ENCODE measurements at places on chromosomes 16 and 17. TPM values are rescaled to one million over a fixed set of nuclear protein-coding genes. Genes with fewer than 3 reads are reported as not detected.

DNA sequence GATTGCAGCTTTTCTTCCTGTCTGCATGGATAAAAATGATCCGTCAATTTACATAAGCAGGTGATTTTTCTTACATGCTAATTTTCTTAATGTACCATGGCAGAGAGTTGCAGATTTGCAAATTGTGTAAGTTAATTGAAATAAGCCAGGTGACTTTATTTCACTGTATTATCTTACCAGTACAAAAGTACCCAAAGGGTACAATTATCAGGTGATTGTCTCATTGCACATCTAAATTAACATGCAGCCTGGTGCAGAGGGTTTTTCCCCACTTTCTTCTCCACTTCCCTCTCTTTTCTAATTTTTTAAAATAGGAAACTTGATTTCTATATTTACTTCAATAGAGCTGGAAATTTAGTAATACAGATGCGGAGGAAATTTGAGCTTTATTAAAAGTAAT, 11.2 kb downstream of the NLK start:
- no peak overlapping the region for H3K27ac ChIP-seq
- H3K27me3 ChIP-seq: no peaks in the 10 kb centered on the region
- H3K4me1 ChIP-seq: no peaks in the 10 kb centered on the region

- no peak overlapping the region for H3K4me3 ChIP-seq
- H3K27ac ChIP-seq: no peak overlapping the region
- no peak for DNase-seq
- no peaks in the 10 kb centered on the region for H3K36me3 ChIP-seq
- no peaks in the 10 kb centered on the region for H3K4me1 ChIP-seq
Measured at GRCh38 chr16:17058471-17058870, 412.3 kb downstream of the XYLT1 start.

- no peak within 1 kb of the TSS for H3K4me3 ChIP-seq
- H3K36me3 ChIP-seq: no peaks in the 10 kb centered on the region
- peaks cover 5% of the 10 kb centered on the region for H3K4me1 ChIP-seq
- DNase-seq: no peak
Measured at GRCh38 chr17:62807812-62808575, at the start of gene MARCHF10. Gene MARCHF10, minus strand, starts transcription at chr17:62808314. Its CDS starts 6,579 bp downstream, at chr17:62801735.

DNA sequence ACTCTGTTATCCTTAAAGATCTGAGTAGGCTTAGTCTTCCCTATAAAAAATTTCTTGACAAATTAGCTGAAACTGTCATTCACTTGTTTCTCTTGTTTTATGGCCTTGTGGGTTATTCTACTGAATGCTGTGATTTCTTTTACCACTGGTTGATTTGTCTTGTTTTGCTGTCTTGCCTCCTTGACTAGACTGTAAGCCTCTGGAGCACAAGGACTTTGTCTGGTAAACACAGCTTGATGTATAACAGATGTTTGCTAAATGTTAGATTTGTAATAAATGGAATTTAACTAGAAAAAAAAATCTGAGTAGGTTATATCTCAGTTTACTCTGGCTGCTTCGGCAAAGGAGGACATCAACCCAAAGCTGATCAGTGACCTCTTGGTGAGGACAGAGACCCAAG, 21.6 kb downstream of the VAC14 start:
- no peak overlapping the region for H3K27ac ChIP-seq
- H3K36me3 ChIP-seq: peaks cover 10% of the 10 kb centered on the region
- no peak overlapping the region for H3K4me3 ChIP-seq
- H3K4me1 ChIP-seq: no peaks in the 10 kb centered on the region

DNA sequence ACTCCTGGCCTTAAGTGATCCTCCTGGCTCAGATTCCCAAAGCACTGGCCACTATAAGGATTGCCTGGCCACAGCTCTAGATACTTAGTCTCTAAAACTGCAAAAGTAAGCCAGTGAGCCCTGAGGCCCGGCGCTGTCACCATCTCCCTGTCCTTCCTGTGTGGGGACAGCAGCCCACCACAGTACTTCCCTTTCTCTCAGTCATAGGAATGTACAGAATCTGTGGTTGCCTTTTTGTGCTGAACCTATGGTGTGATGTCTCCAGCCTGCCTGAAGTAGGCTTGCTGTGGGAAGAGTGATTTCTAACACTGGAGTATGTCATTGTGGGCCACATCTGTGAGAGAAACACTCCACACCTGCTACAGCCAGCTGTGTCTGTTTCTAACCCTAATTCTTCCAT, 24.7 kb downstream of the NTAN1 start:
- peaks cover 13% of the 10 kb centered on the region for H3K4me1 ChIP-seq
- no peak overlapping the region for H3K4me3 ChIP-seq
- peaks cover 18% of the 10 kb centered on the region for H3K36me3 ChIP-seq

- H3K27me3 ChIP-seq: no peaks in the 10 kb centered on the region
- H3K27ac ChIP-seq: no peak overlapping the region
- peaks cover 62% of the 10 kb centered on the region for H3K36me3 ChIP-seq
- H3K4me1 ChIP-seq: no peaks in the 10 kb centered on the region
Measured at GRCh38 chr17:78818152-78818846, 22.3 kb downstream of the USP36 start.

DNA sequence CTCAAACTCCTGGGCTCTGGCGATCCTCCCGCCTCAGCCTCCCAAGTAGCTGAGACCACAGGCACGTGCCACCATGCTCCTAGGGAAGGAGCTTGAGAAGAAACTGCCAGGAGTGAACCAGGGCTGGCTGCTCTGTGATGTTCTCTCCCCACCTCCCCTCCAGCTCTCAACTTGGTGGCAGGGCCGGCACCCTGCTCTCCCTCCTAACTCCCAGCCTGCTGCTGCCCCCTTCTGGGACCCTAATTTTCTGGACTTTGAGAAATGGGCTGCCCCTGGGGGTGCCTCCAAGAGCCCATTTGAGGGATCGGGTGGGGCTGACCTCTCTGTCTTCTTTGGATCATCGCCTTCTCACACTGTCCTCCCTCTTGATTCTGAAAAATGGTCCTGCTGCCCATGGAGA, 14.9 kb upstream of the STAT3 start:
- peaks cover 19% of the 10 kb centered on the region for H3K4me1 ChIP-seq
- no peak overlapping the region for H3K27ac ChIP-seq
- no peak overlapping the region for H3K4me3 ChIP-seq
- H3K36me3 ChIP-seq: no peaks in the 10 kb centered on the region
- no peaks in the 10 kb centered on the region for H3K27me3 ChIP-seq

DNA sequence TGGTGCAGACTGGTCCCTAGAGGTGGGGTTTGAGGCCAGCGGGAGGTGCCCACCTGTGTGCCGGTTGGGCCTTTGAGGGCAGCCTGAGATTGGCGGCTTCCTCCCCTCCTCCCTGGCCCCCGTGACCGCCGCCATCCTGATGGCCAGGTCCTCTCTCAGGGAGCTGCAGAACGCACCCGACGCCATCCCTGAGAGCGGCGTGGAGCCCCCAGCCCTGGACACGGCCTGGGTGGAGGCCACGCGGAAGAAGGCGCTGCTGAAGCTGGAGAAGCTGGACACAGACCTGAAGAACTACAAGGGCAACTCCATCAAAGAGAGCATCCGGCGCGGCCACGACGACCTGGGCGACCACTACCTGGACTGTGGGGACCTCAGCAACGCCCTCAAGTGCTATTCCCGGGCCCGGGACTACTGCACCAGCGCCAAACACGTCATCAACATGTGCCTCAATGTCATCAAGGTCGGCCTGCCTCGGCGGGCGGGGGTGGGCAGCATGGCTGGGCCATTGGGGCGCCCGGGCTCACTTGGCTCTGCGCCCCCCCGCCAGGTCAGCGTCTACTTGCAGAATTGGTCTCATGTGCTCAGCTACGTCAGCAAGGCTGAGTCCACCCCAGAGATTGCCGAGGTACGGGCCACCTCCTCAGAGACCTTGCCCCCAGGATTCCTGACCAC, 2.8 kb downstream of the GPS1 start:
- H3K27ac ChIP-seq: no peak overlapping the region
- H3K36me3 ChIP-seq: no peaks in the 10 kb centered on the region
- no peak for DNase-seq
- no peaks in the 10 kb centered on the region for H3K27me3 ChIP-seq
- H3K4me1 ChIP-seq: peaks cover 12% of the 10 kb centered on the region

- no peaks in the 10 kb centered on the region for H3K27me3 ChIP-seq
- DNase-seq: no peak
- no peaks in the 10 kb centered on the region for H3K36me3 ChIP-seq
Measured at GRCh38 chr17:55237268-55237667, 27.5 kb upstream of the HLF start.

GRCh38 chr16:53456625-53457024, 22.4 kb downstream of the RBL2 start:
- no peaks in the 10 kb centered on the region for H3K4me1 ChIP-seq
- no peaks in the 10 kb centered on the region for H3K27me3 ChIP-seq
- H3K36me3 ChIP-seq: peaks cover 63% of the 10 kb centered on the region
- no peak for DNase-seq
- H3K4me3 ChIP-seq: no peak overlapping the region

The KCNG4 gene
- not detected for total RNA-seq

The CCDC200 gene
- total RNA-seq: not detected

The SCN4A gene
- 0.27 TPM for total RNA-seq

The TRIM16 gene
- total RNA-seq: 4.6 TPM

The LDHD gene
- total RNA-seq: 98.5 TPM
